Tibial artery (tissue), 4 donors: ENCODE measurements at places on chromosomes 1 and 21.

GRCh38 chr1:38166461-38166860 is 119.9 kb upstream of the POU3F1 start:
- no peak for DNase-seq

GRCh38 chr1:189868021-189868420 is 609.6 kb downstream of the BRINP3 start:
- DNase-seq: no peak

GRCh38 chr21:24727803-24728440 is 879.4 kb downstream of the MRPL39 start:
- DNase-seq: no peak

- DNase-seq: no peak
Observed at GRCh38 chr21:46002841-46003574, 21.4 kb downstream of the COL6A1 start.

GRCh38 chr1:176515310-176515709 is 52.3 kb downstream of the PAPPA2 start:
- DNase-seq: no peak

DNA sequence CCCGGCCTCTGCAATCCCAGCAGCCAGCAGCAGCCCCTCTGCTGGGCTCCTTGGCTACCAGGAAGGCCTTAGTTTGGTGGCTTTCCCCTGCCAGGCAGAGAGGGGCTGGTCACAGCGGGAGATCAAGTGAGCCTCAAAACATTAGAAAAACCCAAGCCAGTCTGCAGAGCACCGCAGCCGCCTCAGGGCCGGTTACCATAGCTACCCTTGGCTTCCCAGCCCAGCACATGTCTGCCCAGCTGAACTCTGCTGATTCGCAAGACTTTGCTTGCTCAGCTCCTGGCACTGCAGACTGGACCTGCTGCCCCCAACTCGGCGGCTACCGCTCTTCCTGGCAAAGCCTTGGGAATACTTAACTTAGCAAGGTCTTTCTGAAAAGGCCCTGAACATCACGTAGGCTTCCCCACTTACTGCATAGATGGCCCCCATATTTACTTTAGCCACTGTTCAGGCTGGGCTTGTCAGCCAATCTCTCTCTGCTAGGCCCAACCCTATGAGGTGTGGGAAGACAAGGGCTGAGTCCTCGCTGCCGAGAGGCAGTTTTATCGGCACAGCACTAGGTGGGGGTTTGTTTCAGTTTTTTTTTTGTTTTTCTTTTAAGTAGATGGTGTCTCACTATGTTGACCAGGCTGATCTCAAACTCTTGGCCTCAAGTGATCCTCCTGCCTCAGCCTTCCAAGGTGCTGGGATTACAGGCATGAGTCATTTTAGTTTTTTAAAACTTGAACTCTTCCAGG is 28.6 kb upstream of the PLEKHG5 start:
- no peak for DNase-seq

DNA sequence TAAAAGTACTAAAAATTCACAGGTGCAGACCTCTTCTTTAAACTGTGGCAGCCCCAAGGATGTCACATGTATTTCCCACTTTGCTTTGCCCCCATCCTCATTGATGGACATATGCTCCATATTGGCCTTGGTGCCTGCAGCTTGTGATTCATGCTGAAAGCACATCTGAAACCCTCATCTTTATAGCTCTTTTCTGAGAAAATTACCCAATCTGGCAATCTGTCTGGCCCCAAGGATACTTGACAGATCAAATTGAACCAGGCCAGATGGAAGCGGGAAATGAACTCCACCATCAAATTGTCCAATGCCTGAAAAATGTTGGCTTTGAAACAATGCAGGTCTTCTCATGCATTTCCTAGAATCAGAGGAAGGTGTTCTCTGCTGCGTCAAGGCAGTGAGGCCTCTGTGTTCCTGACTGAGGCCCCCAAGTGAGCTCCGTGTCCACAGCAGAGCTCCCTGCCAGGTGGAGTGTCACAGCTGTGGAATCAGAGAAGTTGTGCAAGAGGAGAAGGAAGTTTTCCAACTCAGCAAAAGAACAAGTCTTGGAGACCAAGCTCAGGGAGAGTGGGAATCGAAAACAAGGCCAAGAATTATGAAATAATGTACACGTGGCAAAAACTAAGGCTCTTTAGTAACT is 323.7 kb downstream of the PLPP3 start:
- peak; percentile 92 for DNase-seq

DNA sequence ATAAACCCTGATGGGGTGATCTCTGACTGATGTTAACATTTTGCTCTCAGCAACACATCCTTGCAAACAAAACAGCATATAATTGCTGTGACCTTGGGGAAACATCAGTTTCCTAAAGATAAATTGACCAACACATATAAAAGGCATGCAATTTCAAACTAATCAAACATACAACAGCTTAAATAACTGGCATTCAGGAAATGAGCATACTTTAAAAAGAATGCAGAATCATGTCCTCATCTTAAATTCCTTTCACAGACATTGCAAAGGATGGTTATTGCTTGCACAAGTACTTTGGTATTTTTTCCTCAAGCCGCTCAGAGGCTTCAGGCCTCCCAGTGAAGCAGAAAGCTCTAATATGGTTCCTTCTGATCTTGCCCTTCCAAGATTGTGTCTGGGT is 53.4 kb upstream of the RGS18 start:
- no peak for DNase-seq

DNA sequence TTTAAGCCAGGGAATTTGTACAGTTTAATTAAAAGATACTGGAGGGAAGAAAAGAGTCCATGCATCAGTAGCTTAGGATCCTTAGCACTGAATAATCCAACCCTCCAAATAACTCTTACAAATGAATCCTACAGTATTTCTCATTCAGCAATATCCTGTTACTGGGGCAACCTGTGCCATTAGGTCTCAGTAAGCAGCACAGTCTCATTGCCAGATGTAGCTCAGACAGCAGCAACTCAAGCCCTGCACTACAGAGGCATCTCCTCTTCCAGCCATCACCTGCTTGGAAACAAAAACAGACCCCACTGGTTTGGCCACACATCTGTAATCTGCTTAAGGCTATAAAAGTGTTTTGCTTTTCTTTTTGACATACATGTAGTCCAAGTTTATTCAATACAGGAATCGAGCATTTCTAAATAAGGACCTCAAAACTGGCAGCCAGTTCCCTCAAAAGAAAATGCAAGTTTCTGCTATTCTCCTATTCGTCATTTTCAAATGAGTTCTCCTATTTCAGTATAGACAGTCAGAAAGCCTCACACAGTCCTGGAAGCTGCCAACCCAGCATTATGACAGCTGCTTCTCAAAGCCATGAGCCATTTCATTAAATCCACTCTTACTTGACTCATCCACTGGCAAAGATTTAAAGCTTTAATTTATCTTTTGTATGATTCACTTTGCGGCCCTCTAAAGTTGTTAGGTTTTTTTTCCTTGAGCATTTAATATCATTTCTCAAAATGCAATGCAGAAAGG is 129.0 kb downstream of the APP start:
- DNase-seq: no peak

DNA sequence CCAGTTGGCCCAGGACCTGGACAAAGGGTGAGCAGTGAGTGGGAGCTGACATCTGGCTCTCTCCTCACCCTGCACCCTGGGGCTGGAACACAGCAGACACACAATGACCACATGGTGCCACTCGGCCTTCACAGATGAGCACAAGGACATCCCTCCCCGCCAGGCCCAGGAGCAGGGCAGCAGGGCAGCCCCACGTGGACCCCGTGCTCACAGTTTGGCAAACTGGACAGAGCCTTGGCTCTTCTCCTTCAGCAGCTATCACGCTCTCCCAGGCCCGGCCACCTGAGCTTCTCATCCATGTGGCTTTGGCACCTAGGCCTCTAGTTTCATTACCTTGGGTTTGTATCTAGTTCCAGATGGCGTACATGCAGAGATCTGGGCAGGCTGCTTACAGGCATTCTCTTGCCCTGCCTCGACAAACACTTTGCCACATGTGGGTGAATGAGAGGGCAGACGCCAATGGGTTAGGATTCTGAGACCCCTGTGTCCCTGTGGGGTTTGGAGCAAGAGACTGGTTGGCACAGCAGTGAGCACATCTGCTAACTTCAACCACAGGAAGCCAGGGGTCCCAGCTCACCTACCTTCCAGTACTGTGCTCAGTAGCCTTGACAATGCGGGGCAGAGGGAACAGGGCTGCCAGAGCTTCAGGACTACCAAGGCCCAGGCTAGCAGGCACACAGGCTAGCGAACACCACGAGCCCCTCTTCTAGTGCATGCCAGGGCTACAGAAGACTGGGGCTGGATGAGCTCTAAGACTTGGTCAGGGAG is 3.4 kb upstream of the PTPRF start:
- DNase-seq: no peak

DNA sequence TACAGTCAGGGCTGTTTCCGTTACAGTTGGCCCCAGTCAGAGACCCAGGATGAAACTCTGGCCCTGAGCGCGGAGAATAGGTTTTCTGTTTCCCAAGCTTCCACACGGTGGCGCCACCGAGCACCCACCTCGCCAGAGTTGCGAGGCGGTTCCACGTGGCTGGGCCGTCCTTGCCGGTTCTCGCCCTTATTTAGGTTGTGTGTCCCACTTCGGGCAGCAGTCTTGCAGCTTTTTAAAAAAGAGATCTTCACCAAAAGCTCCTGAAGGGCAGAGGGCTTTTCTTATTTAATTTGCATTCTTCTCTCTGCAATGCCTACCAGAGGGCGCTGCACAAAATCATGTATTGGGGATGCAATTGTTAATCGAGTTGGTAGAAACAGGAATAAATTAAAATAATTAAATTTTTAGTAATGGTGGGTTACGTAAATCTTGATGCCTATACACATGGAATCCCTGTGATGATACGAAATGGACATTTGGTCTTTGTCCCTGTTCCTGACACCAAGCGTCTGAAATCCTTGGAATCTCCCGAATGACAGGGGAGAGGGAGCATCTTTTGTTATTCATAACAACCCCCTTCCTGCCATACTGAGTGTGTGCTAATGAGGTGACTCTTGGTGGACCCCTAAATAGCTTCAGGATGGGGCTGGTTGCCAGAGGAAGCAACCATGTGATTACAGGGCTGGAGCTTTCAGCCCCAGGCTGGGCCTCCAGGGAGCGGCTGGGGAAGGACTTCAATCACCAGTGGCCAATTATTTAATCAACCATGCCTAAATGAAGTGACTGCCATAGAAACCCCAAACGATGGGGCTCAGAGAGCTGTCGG is 5.6 kb upstream of the S100A7 start:
- peak; percentile 27 for DNase-seq

DNA sequence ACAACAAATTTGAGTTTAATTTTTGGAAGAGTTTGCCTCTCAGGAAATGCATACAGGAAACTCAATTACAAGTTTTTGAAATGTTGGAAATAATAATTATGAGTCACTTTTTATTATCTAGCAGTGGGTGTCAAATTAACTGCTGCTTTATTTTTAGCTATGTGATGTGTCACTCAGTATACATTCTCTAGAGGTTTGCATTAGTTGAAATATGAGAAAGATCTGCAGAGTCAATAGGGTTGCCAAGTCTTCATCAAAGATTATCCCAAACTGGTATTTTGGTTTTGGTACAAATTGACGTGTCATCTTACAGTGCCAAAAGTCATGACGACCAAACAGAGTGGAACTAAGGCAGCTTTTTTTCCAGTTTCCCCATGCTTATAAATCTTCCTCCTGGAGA is 54.3 kb upstream of the DIPK1A start:
- DNase-seq: no peak

GRCh38 chr1:168689726-168690602 is 39.0 kb downstream of the DPT start:
- DNase-seq: no peak

DNA sequence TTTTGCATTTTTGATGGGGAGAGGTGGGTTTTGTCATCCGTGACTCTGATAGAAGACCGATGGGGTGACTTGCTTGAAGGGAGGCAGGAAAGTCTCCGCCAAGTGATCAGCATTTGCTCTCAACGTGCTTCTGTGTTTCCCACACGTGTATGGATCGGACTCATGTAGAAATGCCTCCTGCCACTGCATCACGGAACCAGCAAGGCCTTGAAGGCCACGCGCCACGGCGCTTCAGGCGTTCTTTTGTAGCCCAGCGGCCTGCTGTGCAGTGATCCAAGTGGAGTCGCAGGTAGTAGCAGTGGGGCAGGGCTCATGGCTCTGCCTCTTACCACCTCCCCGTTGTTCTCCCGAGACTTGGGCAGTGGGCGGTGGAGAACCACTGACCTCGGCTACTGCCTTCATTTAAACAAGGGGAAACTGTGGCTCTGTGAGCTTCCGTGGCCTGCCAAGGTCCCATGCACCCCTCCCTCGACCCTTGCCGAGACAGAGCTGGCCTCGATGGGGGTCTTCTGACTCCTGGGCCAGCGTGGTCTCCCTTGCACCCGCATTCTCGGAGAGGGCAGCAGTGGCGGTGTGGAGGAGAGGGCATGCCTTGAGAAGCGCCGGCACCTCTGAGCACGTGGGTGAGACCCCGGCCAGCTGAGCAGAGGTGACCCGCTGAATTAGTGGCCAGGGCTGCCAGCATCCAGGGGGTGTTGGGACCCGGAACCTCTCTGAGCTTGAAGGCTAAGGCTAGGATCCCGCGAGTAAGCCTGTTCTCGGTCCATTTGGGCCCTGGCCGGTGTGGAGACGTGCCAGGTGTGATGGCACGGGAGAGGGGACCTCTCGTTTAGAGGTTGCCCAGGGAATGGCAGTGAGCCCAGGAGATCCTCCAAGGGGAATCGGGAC is 46.1 kb upstream of the ABCG1 start:
- DNase-seq: no peak

- peak; percentile 11 for DNase-seq
Observed at GRCh38 chr1:30518186-30518585, 205.2 kb downstream of the MATN1 start.

GRCh38 chr1:59927213-59927612 is 640 bp upstream of the CYP2J2 start:
- no peak for DNase-seq

DNA sequence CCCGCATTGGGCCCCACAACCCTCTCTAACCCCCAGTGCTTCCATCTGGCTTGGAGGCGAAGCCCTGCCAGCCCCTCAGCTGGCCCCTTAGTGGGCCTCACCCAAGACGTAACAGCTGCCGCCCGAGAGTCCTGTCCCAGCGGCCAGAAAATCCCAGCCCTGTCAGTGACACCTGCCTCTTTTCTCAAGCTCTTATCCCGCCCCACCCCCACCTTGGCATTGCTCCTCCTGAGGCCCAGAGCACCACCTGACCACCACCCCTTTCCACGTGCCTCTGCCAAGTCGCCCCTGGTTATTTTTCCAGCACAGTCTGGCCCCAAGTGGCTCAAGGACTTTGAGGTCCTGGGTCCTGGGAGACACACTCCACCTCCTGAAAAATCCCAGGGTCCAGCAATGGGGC is 5.9 kb upstream of the CTRC start:
- DNase-seq: no peak

DNA sequence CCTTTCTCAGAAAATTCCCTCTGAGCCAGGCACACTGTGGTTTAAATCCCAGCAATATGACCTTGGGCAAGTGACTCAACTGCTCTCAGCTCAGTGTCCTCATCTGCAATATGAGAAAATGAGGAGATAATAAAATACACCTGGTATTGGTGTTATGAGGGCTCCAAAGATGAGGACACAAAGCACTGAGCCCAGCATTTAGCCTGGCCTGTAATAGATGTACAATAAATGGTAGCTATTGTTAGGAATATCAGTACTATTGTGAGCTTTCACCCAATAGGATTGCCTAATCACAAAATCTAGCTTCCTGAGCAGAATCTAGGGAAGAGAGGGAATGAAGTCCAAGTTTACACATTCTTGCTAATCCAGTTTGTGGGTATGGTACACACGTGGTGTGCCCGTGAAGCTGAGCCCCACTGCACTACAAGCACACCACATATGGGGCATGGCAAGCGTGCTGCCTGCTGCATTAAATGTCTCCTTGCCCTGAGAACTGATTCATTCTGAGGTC is 24.3 kb upstream of the SLC30A1 start:
- DNase-seq: no peak

GRCh38 chr1:15330028-15330427 is 79.7 kb upstream of the EFHD2 start:
- DNase-seq: no peak
